B cell (primary cell): ENCODE measurements at places on chromosomes 5 and 9. TPM values are rescaled to one million over a fixed set of nuclear protein-coding genes. Genes with fewer than 3 reads are reported as not detected.

Gene CDX1
- not detected in 2 replicates for polyA plus RNA-seq

GRCh38 chr5:153212471-153212870 is 278.0 kb upstream of the GRIA1 start:
- DNase-seq: no peak

DNA sequence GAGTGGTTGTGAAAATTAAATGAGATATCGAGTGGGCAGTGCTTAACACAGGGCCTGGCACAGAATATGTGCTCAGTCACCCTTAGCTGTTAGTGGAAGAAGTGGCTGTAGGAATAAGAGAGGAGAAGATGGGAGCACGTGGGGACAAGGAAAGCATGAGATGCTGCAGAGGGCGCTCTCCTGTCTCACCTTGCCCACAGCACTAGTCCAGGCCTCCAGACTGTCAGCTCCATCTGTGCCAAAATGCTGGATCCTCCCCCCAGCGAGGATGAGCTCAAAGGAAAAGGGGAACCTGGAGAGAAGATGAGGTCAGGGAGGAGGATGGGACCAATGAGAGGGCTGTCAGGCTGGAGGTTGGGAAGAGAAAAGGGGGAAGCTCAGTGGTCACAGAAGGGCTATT is 12.5 kb downstream of the ARAP3 start:
- no peak for DNase-seq

DNA sequence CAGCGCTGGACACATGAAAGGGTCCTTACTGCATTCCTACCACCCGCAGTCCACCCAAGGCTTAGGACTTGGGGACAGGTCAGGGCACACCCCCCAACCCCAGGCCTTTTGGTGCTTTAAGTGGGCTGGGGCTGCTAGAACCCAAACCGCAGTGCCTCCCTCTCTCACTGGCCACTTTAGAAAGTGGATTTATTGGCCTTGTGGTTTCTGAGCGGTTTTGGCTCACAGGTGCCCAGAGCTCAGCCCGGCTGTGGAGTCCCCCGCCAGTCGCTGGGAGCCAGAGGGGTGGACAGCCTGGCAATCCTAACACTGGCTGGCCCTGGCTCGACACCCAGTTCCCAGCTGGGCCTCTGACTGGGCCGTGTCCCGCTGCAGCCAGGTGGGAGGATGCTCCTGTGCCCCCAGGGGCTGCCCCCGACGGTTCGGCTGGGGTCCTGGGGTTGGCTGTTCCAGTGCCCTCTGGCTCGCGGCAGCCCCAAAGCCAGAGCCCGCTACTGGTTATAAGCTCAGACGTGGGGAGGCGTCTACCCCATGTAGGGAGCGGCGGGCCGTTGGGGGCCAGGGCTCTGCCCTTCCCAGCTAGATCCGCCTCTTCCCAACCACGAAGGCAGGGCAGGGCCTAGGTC is 65.2 kb upstream of the RNU6ATAC start:
- no peak for DNase-seq

GRCh38 chr5:89059274-89059673 is 176.3 kb upstream of the MEF2C start:
- no peak for DNase-seq

DNA sequence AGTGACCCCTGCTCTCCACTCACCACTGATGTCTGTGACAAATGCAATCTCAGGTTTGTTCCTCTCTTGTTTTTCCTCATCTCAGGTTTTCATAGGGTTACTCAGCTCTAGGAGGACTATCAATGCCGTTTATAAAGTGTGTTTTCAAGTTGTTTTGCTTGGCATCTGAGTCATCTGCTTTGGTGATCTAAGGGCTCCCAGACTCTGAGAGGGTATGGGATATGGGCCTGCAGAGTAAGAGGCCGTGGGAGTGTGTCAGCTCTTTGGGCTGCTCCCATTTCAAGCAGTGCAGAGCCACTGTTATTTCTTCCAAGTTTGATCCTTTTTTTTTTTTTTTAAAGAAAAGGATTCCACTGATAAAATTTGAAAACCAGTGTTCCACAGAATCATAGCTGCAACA is 46.3 kb downstream of the NNT start:
- no peak for DNase-seq

Gene CEL
- polyA plus RNA-seq: 0.51 and 0.75 TPM in 2 replicates

GRCh38 chr9:69027355-69028097 is 8.0 kb upstream of the FXN start:
- peak; percentile 68 for DNase-seq

DNA sequence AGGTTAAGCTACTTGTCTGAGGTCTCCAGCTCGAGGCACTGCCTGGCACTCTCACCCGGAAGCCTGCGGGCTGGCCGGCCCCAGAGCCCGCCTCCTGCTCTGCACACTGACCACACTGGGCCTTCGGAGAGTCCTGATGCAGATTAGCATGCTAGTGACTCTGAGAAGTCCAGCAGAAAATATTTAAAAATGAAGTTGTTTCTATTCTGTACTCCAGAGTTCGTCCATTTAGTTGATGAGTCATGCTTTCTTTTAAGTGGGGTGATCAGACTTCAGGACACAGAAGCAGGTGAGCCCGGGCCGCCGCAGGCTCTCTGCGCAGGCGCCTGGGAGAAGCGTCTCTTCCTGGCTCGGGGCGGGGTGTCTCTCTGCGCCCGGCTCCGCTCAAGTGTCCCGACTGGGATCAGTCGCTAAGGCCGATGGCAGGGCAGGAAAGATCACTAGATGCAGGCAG is 32.5 kb downstream of the FAM240B start:
- no peak for DNase-seq

- DNase-seq: no peak
Measured at GRCh38 chr5:169100735-169101075, 200.2 kb downstream of the SLIT3 start.

GRCh38 chr5:129077433-129078075 is 17.0 kb upstream of the ISOC1 start:
- DNase-seq: no peak

GRCh38 chr9:133848471-133849109 is 110.4 kb upstream of the SARDH start:
- DNase-seq: no peak

DNA sequence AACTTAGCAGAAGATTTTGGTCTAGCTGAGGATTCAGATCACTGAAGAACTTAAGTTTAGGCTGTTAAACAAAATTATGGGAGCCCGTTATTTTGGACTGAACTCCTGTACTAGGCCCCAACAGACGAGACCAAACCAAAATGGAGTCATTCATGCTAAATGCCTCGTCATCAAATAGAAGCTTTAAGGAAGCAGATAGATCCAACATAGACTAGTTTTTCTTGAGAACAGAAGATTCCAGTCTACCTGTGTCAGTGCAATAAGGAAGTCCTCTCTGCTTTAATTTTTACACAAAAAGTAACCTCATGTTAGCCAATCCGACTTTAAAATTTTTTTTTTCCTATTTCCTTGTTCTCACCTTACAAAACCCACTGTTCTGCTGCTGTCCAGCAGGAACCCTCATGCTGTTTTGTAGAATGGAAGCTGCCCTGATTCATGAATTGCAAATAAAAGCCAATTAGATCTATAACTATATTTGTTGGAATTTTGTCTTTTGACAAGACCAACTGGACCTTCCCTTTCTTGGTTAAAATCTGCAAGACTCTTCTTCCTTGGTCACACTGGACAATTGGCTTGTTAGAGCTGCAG is 29.0 kb upstream of the GOLM1 start:
- DNase-seq: no peak

- DNase-seq: no peak
Measured at GRCh38 chr5:116097301-116097700, 12.5 kb downstream of the COMMD10 start.

DNA sequence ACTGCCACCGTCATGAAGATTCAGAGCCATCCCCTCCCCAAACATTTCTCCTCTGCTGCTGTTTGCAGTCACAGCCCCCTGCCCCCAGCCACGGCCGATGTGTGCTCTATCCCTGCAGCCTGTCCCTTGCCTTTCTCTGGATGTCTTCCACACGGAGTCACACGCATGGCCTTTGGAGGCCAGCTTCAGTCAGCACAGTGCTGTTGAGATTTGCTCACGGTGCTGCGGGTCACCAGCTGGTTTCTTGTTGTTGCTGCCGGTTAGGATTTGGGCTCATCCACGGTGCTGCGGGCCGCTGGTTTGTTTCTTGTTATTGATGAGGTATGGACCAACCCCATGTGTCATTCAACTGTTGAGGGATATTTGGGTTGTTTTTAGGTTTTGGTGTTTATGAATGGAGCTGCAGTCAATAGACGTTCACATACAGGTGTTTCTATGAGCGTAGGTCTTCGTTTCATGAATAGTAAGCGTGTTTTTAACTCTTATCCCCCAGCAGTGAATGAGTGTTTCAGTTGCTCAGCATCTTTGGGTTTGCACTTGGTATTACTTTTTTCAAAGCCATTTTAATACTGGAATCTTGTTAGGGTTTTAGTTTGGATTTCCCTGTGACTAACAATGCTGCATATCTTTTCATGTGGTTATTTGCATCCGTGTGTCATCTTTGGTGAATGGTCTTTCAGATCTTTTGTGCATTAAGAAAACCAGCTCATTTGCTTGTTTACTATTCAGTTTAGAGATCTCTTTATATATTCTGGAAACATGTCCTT is 57.6 kb downstream of the AHRR start:
- DNase-seq: no peak

DNA sequence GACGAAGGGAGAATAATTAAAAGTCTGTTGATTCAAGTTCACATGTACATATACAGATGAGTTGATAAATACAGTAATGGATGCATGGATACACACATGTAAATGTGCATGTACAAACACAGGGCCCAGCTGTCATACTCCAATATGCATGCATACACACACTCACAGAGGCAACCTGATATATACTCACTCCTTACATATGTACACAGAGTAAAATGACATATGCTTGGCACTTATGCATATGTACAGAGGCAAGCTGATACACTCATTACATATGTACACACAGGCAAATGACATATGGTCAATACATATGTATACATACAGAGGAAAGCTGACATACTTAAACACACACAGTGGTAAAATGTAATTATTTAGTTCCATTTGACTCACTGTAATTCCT is 7.2 kb upstream of the TMEFF1 start:
- DNase-seq: no peak

- no peak for DNase-seq
Measured at GRCh38 chr9:28810388-28811075, 1237.3 kb upstream of the C9orf72 start.
